ENCODE measurements at places on chromosomes 5 and 9. TPM values are rescaled to one million over a fixed set of nuclear protein-coding genes. Genes with fewer than 3 reads are reported as not detected.

Gene NSMF
- 75.6 TPM for total RNA-seq

Gene PCDHA11
- 9.9 TPM for total RNA-seq

Gene SMIM33
- not detected for total RNA-seq

DNA sequence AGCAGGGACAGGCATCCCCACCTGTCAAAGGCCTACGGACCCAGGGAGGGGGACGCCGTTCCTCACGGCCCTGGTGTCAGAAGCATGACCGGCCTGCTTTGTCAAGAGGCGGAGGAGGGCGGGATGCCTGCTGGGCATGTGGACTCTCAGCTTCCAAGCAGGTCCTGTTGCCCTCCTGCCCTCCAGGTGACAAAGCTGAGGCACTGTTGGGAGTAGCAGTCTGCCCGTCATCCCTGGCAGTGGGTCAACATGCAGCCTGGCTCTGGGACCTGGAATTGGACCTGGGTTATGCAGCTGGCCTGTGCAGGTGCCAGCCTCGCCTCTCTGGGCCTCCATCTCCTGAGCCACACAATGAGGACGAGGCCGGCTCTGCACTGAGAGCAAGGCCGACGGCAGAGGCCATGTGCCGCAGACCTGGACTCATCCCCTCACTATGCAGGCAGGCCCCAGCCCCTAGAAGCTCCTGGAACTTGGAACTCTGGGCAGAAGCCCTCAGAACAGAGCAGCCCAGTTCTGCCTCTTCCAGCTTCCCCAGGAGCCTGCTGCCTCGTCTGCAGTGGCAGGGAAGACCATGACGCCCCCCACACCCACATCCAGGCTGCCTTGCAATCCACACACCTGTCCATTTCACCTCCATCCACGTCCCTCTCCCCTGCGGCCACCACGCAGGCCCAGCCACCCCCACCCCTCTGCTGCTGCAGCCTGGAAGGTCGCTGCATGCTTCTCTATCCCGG, 20.8 kb upstream of the FCN1 start:
- DNase-seq: no peak

DNA sequence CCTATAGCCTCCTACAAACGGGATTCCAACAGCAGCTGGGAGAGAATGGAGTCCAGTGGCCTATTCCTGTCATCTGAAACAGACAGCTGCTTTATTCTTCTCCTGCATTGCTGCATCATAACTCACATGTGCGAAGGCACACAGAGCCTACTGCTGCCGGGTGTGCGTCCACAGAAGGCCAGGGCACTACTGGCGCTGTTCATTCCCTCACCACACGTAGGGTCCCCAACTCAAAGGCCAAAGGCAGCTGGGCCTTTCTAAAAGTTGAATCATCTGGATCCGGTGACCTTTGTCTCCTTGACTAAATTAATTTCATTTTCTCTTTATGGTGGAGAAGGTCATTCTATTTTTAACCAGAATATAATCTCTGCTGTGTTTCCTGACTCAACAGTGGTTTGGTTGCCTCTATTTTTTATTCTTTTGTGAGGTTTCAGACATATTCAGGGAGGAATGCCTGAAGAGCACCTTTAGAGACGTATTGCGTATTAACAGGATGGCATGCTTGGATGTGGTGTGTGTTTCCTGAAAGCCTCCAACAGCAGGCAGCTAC, 10.8 kb upstream of the SPATA24 start:
- no peak for DNase-seq

- DNase-seq: peak; percentile 64
Observed at GRCh38 chr5:150377964-150378694, 20.6 kb downstream of the TCOF1 start.

Gene STPG3
- 0.95 TPM for total RNA-seq

GRCh38 chr9:111674319-111674718, 12.9 kb downstream of the GNG10 start:
- no peak for DNase-seq

Gene GRIA1
- total RNA-seq: 2.3 TPM

DNA sequence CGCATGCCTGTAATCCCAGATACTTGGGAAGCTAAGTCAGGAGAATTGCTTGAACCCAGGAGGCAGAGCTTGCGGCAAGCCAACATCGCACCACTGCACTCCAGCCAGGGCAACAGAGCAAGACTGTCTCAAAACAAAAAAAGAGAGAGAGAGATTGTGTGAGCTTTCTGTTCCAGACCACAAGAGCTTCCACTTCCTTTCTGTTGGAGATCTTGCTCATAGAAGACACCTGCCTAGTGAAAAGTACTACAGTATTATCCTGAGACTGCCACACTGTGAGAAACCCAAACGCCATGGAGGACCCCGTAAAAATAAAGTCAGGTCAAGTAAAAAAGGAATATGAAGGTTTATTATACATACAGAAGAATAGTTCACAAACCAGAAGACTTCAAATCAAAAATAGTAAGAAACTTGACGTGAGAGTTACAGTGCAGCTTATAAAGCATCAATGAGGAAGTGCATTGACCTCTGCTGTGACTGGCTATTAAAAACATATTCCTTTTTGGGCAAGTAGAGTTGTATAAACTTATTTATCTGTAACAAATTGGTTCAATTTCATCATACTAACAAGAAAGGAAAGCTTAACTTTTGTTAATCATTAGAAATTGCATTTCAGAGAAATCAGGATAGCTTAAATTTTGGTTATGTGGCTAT, 4.3 kb upstream of the EMB start:
- DNase-seq: no peak

Gene PCDHB13
- 8.4 TPM for total RNA-seq

Gene HAPLN1
- total RNA-seq: 14.3 TPM

GRCh38 chr5:88885002-88885401, 2.0 kb upstream of the MEF2C start:
- no peak for DNase-seq

DNA sequence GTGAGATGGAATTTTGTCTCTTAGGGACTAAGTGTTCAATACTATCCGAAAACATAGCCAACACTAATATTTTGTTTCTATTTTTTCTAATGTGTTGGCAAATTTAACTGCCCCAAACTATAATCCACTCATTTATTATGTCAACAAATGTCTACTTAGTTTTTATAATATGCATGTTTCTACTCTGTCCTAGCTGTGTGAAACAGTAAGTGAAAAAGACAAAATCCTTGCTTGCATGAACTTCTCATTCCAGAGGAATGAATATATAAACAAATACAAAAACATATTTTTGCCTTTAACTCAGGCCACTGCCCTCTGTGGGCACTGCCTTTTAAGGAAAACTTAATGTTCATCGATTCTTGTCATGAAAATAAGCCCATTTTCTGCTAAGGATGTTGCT, 1275.4 kb upstream of the CDH18 start:
- no peak for DNase-seq

- no peak for DNase-seq
Observed at GRCh38 chr9:33506626-33507370, 17.3 kb upstream of the ANKRD18B start.

DNA sequence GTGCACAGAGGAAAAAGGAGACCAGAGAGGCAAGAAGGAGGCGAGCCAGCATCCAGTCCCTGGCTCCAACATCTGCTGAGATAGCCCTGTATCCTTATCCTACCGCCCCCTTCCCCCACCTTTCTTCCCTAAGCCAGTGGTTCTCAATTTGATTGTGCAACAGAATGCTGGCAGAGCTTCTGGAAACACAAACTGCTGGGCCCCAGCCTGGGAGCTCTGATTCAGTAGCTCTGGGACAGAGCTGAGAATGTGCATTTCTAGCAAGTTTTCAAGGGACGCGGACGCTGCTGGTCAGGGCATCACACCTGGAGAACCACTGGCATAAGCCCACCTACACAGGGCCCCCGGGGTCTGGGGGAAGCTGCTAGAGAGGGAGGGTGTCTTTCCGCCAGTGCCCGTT, 21.1 kb downstream of the AK8 start:
- DNase-seq: no peak

- no peak for DNase-seq
Observed at GRCh38 chr5:102826629-102827028, 71.5 kb downstream of the PAM start.

Gene RNF208
- total RNA-seq: 19.3 TPM

- no peak for DNase-seq
Observed at GRCh38 chr5:41686767-41687166, 176.4 kb upstream of the PLCXD3 start.

DNA sequence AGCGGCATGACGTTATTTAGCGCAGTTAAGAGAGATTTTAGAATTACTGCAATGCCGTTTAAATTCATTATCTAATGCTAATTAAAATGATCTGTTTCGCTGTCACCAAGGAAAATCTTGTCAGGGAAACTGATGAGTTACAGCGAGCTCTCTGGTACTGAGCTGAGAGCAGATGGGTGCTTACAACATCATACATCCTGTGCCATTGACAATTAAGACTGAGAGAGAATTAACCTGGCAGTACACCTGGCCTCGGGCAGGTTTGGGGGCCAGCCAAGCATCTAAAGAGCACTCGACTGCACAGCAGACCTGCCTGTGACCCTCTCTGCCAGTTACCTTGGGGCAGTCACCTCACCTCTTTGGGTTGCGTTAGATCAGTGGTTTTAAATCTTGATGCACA, 55.0 kb downstream of the PUM3 start:
- no peak for DNase-seq

Gene GALNT12
- total RNA-seq: 19.7 TPM

Gene GDNF
- total RNA-seq: not detected

Gene APBA1
- 2.1 TPM for total RNA-seq

Gene FIBCD1
- 4.0 TPM for total RNA-seq

- no peak for DNase-seq
Observed at GRCh38 chr9:131409458-131409992, 15.6 kb downstream of the PRRC2B start.

Gene PCDH12
- total RNA-seq: 0.57 TPM

DNA sequence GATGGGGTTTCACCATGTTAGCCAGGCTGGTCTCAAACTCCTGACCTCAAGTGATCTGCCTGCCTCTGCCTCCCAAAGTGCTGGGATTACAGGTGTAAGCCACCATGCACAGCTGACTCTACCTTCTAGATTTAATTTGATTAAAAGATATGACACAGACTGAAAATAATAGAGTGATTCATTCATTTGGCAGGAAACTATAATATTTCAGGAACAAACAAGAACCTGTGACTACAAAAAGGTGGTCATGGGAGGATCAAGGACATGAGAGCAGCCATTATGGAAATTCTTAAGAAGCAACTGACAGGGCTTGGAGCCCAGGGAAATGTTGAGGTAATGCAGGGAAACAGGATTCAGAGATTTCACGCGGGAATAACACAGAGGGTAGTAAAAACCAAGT, 265.5 kb upstream of the DAP start:
- DNase-seq: no peak

GRCh38 chr9:114721491-114722079, 39.6 kb upstream of the TEX48 start:
- DNase-seq: no peak

DNA sequence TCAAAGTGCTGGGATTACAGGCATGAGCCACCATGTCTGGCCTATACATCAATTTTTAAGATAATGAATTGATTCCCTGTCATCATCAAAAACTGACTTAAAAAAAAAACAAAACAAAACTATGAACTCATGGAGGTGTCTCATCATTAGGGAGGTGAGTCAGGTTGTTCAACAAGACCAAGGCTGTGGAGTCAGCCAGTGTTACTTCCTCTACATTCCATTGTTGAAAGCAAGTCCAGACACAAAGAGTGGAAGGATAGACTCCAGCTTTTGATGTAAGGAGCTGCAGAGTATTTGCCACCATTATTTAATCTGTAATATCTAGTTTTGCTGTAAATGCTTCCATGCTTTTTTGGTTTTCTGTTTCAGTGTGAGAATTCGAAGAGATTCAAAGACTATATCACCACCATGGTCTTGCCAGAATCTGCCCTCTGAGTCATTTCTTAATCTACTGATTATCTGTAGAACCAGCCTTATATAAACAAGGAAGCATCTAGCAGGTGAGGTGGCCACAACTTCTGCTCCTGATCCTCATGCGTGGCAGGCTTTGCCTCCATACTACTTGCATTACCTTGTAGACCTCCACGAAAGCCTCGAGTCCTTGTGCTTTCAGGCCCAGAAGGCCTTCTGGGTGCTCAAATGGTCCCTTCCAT, 156.1 kb downstream of the FGF1 start:
- peak; percentile 34 for DNase-seq

Gene SPATA31C1
- total RNA-seq: not detected

Gene IFNB1
- not detected for total RNA-seq

GRCh38 chr5:173498739-173499470, 117.5 kb downstream of the BOD1 start:
- peak; percentile 21 for DNase-seq

DNA sequence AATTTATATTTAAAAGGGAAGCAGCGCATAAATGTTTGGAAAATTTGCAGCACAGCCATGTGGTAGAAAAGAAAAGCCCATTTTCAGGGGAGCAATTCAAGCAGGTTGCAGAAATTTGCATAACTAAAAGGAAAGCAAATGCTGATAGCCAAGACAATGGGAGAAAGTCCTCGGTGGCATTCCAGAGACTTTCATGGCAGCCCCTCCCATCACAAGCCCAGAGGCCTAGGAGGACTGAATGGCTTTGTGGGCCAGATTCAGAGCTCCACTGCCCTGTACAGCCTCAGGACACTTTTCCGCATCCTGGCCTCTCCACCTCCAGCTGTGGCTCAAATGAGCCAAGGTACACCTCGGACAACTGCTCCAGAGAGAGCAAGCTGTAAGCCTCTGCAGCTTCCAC, 462.9 kb downstream of the CDK5RAP2 start:
- no peak for DNase-seq
